Heart left ventricle (tissue), 16 donors: ENCODE measurements at places on chromosomes 6 and 20.

DNA sequence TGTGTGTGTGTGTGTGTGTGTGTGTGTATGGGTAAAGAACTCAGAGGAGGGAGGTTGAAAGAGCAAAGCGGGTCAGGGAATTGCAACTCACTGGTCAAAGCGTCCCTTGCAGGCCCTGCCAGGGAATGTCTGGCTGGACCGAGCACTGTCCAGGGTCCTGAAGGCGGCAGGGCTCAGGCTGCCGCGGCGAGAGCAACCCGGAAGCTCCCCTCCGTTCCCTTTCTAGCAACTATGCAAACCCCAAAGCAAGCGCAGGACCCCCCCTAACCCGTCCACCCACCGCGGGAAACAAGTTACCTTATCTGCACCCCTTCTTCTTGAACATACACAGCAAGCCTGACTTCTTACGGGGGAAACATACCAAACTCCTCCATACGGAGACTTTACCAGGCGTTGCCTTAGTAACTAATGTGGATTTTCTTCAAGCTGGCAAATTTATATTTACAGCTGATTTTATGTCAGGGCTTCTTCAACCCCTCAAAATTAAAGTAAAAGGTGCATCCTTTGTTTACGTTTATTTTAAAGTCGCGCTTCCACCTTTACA, 538 bp upstream of the GRM1 start:
- DNase-seq = peak; percentile 53

- no peak for DNase-seq
Observed at GRCh38 chr6:57283106-57283505, 34.3 kb upstream of the PRIM2 start.

- peak; percentile 79 for DNase-seq
Observed at GRCh38 chr6:33787954-33788693, 806 bp downstream of the LEMD2 start.

DNA sequence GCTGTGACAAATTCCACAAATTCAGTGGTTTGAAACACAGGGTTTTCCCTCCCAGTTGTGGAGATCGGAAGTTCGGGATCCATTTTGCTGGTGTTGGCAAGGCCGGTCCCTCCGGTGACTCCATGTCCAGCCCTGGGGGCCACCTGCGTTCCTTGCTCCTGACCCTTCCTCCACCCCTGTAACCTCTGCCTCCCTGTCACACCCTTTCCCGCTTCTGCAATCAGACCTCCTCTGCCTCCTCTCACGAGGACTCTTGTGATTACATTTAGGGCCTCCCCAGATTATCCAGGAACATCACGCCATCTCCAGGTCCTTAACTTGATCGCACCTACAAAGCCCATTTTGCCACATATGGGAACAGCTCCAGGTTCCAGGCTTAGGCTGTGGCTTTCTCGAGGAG, 12.5 kb downstream of the RPS6KA2 start:
- DNase-seq = no peak

DNA sequence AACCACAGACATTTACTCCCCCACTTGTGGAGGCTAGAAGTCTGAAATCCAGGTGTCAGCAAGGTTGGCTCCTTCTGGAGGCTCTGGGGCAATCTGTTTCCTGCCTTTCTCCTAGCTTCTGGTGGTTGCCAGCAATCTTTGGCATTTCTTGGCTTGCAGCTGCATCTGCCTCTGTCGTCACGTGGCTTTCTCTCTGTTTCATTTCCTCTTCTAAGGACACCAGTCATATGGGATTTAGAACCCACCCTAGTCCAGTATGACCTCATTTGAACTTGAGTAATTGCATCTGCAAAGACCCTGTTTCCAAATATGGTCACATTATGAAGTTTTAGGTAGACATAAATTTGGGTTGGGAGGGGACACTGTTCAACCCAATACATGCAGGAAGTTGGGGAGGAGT, 56.2 kb upstream of the EPB41L1 start:
- DNase-seq = peak; percentile 48

DNA sequence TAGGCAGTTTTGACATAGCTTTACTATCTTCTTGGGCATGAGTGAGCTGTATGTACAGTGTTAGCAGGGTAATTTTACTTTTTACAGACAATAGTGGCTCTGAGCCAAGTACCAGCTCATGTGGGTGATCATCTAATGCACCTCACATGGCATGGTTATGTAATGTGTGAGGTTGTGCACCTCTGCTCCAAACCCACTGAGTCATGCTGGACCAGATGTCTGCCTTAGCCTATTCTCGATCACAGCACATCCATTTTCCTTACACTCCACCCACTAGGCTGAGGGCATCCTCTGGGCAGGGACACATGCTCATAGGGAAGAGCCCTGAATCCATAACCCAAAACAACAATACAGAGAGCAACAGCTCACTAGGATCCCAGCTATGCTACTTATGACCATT, 71.6 kb upstream of the FBXL4 start:
- no peak for DNase-seq

GRCh38 chr6:31691564-31692108, 10.8 kb upstream of the LY6G5C start:
- DNase-seq = no peak

- DNase-seq = no peak
Observed at GRCh38 chr20:45998761-45999160, 9.9 kb upstream of the MMP9 start.

GRCh38 chr6:20172842-20173456, 39.3 kb downstream of the MBOAT1 start:
- no peak for DNase-seq

GRCh38 chr6:28863604-28864325, 60.0 kb downstream of the TRIM27 start:
- peak; percentile 78 for DNase-seq

- no peak for DNase-seq
Observed at GRCh38 chr20:60897976-60898375, 354.1 kb upstream of the CDH4 start.

DNA sequence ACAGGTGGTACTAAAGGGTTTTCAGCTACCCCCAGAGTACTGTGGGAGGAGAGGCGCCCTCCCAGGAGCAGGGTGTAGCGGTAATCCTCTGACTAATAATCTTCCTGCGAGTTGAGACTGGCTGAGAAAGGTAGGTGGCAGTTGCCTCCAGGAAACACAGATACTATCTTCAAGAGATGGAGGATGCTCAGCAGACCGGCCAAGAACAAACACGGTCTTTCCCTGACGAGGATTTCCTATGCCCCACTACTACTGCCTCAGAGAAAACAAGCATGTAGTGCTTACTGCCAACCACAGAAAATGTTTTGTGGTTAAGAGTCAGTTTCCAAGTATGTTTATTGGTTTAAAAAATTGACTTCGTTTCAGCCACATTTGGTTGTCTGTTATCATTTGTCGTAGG, 26.8 kb downstream of the C6orf89 start:
- no peak for DNase-seq

DNA sequence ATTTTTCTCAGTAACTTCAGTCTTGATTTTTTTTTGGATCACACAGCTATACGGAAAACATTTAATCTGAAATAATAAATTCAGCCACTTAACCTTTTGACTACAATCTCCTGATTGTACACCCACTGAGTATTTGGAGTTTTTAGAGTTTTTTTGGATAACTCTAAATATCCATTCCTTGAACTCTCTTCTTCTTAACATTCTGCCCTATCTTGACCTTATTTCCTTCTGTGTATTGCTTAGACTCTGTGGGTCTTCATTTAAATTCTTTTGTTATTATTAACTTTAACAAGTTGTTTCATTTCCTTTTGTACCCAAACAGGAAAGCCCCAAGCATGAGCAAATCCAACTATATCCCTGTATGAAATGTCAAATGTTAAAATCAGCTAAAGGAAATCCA, 170.2 kb upstream of the PTCHD4 start:
- no peak for DNase-seq

- DNase-seq = no peak
Observed at GRCh38 chr6:80179695-80180094, 73.2 kb downstream of the BCKDHB start.

DNA sequence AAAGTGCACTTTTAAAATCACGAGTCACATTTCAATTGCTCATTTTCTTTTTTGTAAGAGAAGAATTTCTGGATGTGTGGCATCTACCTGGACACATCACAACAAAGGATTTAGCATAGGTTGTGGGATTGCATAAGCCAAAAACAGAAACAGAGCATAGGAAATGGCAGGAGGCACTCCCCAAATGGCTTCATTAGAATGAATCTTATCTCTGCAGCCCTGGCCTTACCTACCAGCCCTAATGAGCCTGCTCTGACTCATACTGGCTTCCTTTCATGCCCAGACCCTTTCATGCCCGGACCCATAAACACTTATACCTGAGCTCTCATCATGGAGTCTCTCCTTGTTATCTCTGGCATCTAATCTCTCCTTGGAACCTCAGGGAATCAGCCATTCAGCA, 23.9 kb upstream of the SPTLC3 start:
- DNase-seq = no peak

- DNase-seq = no peak
Observed at GRCh38 chr6:139407718-139408222, 33.3 kb upstream of the CITED2 start.

- DNase-seq = no peak
Observed at GRCh38 chr6:134619789-134620188, 301.9 kb upstream of the SGK1 start.

DNA sequence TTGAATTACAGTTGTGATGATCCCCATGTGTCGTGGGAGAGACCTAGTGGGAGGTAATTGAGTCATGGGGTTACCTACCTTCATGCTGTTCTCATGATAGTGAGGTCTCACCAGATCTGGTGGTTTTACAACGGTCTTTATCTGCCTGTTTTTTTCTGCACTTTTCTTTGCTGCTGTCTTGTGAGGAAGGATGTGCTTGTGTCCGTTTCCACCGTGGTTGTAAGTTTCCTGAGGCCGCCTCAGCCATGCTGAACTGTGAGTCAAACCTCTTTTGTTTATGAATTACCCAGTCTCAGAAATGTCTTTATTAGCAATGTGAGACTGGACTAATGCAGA, 6.5 kb upstream of the RANBP9 start:
- no peak for DNase-seq

GRCh38 chr6:160931378-160932310, 59.9 kb upstream of the MAP3K4 start:
- DNase-seq = no peak

DNA sequence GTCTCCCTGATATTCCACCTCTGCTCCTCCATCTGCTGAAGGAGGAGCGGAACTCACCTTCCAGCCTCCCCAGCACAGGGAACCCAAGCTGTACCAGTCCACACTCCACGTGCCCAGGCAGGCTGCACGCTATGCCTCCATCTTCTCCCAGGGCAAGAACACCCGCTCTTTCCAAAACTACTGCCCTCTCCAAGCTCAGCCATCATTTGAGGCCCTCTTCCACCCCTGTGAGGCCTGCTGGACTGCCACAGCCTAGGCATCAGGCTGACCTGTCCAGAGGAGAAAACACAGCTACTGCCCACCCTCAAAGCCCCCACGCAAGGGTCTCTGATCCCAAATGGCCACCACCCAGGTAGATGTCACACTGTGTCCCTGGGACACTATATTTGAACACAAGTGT, 99.9 kb downstream of the PRND start:
- DNase-seq = no peak

GRCh38 chr20:58618351-58619076, 32.6 kb upstream of the STX16 start:
- no peak for DNase-seq

DNA sequence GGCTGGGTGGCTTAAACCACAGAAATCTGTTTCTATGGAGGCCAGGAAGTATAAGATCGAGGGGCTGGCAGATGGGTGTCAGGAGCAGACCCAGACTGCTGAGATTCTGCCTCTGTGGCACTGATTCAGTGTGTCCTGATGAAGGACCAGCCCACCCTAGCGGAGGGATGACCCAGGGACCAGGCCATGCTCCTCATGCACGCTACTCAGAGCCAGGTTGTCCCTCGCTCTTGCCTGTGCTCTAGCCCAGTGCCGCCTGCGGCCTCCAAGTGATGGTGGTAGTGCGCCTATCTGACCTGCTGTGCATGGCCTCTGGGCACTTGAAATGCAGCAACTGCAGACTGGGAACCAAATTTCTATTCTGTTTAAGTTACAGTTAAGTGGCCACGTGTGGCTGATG, 13.1 kb upstream of the APMAP start:
- no peak for DNase-seq

DNA sequence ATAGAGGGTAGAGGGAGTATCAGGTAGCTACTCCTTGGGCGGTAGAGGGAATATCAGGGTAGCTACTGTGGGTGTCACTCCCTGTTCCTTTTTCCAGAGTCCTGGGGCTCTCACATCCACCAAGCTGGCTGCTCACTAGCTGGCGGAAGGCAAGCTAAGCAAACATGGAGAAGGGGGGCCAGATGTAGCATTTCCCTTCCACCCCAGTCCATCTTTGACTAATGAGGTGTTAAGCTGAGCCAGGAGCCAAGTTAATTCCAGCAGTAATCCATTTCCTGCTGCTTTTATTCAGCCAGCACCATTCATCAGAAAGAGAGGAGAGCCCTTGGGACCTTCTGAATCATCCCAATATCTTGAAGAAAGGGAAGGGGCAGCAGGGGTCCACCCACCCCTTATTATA, 330.0 kb downstream of the ZFAND3 start:
- no peak for DNase-seq

DNA sequence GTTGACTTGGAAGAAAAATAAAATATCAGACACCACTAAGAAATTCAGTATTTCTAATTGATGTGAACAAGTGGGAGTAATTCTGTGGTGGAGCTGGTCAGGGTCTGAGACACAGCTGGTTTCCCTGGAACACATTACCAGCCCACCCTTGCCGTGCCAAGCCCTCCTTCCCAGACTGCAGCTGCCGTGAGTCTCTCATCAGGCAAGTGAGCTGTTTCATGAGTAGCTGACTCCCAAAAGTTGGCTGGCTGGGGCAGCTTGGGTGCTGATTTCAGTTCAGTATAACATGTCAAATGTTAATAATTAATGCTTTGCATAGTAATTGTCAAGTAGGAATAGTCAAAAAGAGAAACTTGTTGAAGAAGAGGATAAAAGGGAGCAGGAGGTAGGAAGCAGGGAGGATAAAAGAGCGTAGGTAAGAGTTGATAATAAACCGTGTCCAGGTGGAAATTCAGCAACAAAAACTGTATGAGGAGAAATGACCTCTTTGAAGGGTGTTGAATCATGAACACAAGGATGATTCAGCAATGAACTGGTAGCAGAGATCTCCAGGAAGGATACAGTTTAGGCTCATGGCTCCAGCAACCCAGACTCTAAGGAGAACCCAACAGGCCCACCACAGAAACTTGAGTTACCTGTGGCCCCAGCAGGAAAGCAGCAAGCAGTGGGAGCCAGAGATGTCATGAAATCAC, 110.9 kb upstream of the SSTR4 start:
- peak; percentile 40 for DNase-seq
